T47D (cell line): ENCODE measurements at places on chromosomes 12 and 14.

DNA sequence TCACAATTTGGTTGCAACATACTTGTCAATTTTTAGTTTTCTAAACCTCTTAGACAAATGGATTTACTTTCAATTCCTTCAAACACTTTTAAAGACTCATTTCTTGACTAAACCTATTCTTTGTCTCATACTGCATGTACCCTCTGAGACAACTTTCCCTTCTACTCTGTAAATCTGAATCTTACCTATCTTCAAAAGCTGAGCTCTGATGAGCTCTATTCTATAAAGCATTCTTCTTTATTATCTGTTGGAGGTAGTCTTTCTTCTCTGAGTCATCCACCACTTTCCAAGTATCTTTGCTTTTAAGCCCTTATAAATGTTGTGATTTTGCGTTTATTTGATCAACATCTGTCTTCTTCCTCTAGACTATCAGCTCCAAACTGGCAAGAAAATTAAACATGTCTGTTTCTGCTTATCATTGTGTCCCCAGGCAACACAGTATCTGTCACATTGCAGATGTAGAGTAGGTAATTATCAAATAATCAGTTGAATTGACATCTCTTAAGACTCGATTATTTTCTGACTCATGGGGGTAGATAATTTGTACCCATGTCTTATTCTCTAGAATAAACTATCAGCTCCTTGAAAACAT, 265.6 kb upstream of the FAR2 start:
- no peak for DNase-seq

- no peak for DNase-seq
These were observed 9.6 kb downstream of the PUS7L start for GRCh38 chr12:43749016-43749415.

DNA sequence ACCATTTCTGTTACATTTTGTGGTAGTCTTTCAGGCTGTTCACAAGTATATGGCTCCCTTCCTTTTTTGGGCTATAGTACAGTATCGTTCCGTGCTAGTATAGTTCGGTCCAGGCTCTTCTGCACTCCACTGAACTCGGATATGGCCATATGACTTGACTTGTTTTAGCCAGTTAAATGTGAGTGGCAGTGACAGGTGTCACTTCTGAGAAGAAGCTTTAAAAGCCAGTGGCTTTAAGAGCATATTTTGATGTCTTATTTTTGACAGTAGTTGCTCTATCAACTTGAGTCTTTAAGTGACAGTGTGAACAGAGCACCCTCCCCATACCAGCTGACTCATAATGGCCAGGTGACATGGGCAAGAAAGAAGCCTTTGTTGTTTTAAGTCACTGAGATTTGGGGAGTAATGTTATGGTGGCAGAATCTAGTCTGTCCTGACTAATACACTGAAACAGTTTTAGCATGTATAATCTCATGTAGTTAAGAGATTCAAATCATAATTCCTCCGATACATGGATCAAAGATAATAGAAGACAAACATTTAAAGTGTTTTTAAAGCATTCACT, 64.6 kb downstream of the ANO4 start:
- no peak for DNase-seq

DNA sequence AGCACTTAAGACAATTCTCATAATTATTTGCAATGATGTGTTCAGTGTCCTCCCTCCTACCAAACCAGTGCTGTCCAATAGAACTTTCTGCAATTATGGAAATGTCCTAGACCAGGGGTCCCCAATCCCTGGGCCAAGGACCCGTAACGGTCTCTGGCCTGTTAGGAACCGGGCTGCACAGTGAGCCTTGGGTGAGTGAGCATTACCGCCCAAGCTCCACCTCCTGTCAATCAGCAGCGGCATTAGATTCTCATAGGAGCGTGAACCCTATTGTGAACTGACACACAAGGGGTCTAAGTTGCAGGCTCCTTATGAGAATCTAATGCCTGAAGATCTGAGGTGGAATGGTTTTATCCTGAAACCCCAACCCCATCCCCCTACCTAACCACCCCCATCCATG, 3.9 kb downstream of the SVOP start:
- DNase-seq: no peak

- DNase-seq: no peak
These were observed 5.0 kb downstream of the HNRNPC start for GRCh38 chr14:21264025-21264801.

DNA sequence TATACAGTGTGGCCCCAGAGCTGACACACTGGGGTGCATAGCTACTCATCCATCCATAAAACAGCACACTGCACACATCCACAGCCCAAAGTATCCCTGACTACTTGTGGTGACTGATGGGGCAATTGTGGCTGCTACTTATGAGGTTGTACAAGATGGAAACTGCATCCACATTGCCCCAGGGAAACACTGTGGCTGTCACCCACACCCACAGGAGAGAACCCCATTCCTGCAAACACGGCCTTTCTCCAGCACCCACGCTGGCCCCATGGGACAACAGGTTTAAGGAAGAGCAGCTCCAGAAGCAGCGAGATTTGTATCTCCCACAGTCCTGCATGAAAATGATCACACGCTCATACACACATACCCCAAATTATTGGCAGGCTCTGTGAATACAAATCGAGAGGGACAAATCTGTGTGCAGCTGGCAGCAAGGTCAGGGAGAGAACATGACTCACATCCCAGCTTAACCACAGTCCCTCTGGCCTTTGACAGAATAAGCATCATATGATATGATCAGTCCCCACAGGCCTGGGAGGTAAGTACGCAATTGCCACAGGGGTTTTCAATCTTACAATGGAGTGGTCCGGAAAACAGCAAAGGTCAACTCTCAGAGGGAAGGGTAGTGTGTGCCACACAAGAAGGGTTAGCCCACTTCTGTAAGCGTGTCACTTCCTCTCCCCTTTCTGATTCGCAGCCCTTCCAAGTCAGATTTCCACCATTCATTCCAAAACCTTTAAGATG, 61.9 kb downstream of the ESR2 start:
- DNase-seq: no peak

DNA sequence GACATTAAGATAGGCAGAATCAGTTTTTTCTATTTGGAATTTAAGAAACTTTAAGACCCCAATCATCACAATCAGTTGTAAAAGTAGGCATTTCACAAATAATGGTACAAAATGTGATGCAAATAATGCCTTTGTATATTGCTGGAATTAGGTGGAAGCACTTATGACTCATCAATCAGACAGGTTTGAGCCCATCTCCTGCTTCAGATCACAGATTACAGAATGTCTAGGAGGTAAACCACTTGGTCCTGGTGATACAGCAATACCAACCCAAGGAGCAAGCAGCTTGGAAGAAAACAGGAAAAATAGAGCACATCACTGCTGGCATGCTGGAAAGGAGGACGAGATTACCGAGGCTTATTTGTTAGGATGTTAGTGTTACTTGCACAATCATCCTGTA, 57.6 kb downstream of the C12orf56 start:
- DNase-seq: no peak

DNA sequence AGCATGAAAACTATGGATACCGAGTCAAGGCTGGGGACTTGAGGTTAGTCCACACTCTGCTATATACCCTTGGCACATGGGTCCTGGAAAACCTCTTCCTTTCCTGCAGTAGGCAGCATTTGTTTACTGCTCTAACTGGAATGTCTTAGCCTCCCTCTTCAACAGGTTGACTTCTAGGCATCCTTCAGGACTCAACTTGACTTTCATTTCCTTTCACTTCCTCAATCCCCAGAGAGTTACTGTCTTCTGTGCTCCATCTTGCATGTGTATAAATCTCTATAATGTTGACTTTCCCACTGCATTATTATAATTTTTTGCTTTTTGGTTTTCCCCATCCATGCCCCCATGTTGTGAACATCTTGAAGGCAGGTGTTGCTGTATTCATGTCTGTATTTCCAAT, 107.9 kb downstream of the VRK1 start:
- DNase-seq: no peak

GRCh38 chr12:19800884-19801283, 361.6 kb downstream of the AEBP2 start:
- no peak for DNase-seq

DNA sequence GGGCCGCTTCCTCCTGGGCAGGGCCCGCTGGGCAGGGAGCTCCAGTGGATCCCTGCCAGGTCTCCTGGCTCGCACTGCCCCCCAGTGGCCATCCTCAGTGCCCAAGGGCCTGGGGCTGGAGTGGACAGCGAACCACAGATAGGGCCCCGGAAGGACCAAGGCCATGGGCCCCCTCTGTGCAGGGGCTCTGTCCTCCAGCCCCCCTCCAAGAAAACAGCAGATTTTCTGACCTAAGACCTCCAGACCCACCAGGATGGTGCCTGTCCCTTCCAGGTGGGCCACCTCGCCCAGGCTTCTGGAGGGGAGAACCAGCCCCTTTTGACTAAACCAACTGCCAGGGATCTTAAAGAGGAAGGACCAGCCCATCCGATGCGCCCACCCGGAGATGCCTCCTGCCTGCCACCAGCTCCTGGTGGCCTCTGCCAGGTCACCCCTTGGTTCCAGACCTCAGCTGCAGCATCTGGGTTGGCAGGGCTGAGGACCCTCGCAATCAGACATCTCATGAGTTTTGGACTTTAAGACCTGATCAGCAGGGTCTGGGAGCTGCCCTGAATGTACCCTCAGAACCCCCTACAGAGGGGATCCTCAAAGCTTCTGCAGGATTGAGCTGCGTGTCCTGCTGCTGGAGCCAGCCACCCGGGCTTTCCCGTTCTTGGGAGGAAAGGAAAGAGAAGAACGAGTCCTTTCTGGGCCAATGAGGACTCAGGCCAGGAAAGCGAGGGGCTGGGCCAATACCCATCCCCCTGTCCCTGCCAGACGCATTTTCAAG, 325.8 kb upstream of the DIO3 start:
- peak; percentile 82 for DNase-seq

- no peak for DNase-seq
These were observed 64.9 kb downstream of the FRMD6 start for GRCh38 chr14:51716610-51717009.

- DNase-seq: no peak
These were observed 4.6 kb upstream of the CYP46A1 start for GRCh38 chr14:99679543-99679942.

- no peak for DNase-seq
These were observed 4.8 kb downstream of the SYNE3 start for GRCh38 chr14:95511687-95512086.

DNA sequence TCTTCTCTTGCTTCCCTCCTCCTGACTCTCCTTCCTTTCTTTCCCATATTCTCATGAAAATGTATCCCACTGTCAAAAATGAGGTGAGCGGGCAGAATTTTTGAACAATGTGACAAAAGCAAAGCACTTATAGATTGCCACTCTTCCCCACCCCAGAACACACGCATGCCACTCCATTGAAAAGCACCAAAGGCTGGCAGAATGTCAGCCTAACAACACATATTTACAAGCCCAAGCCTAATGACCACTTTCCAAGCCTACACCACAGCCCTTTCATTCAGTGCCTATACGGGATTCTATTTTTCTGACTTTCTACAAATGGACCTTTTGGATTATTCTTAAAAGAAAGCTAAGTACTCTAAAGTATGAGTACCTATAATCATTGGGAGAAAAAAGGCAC, 62.9 kb upstream of the METAP2 start:
- DNase-seq: no peak

DNA sequence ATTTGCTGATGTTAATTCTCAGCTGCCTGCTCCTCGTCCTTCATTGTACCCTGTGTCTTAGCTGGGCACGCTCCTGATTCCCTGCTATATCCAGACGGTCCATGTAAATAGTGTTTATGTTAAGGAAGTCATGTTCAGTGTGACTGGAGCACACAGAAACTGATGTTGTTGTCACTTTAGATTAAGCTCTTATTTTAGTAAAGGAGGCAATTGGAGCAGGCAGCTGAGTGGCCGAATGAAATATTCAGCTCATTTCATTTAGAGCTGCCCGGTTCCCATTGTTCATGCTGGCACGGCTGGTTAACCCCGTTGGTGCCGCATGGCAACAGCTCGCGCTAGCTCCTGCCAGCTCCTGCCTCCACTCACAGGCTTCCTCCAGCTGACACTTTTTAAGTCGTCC, 446.8 kb upstream of the SOX5 start:
- DNase-seq: no peak

DNA sequence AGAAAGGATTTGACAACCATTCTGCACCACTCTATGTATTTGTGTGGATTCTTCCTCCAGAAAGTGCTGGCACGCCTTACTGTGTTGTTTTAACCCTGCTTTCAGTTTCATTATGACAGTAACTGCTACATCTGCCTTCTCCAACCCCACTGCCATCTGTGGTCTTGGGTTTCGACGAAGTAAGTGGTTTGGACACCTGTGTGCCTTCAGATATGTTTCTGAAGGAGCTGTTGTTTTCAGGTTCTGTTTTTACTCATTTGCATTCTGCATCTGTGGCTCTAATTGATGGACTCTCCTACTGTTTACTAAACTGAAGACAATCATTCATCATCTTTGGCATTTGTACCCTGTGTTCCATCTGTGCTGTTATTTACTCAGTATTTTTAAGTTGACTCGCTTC, 4.1 kb downstream of the TSHR start:
- no peak for DNase-seq

- DNase-seq: peak; percentile 70
These were observed 9.2 kb upstream of the ALDH2 start for GRCh38 chr12:111757361-111758119.
